ENCODE measurements at places on chromosomes 12 and 14. TPM values are rescaled to one million over a fixed set of nuclear protein-coding genes. Genes with fewer than 3 reads are reported as not detected.

DNA sequence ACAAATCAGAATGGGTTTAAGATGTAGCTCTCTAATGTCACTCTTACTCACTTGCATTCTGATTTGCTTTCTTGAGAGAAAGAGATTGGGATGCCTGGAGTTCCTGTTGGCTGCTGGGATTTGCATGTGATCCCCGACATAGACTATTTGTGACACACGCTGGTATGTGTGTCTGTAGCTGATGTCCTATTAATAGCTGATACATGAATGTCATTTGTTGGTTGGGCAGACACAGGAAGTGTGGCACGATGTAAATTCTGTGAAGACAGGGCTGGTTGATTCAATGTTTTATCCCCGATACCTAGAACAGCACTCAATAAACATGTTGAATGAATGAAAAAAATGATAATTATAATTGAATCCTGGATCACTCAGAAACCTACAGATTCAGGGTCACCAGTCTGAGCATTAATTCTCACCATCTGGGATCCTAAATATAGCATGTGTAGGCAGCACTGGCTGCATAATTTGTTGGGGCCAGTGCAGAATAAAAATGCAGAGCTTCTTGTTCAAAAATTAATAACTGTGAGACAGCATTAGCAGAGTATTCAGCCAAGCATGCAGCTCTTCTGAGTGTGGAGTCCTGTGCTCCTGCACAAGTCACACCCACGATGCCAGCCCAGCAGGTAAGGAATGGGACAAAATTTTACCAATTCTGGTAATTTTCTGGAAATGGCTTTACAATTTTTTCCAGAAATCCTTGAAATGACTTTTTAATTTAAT lies 35.5 kb upstream of the SOCS2 start:
- H3K36me3 ChIP-seq, result no peaks in the 10 kb centered on the region
- H3K27ac ChIP-seq, result no peak overlapping the region
- peaks cover 3% of the 10 kb centered on the region for H3K4me1 ChIP-seq

GRCh38 chr14:102252834-102253801 lies 51.8 kb downstream of the MOK start:
- H3K27ac ChIP-seq, result no peak overlapping the region
- DNase-seq, result no peak
- no peak overlapping the region for H3K4me3 ChIP-seq
- H3K27me3 ChIP-seq, result peaks cover 2% of the 10 kb centered on the region

DNA sequence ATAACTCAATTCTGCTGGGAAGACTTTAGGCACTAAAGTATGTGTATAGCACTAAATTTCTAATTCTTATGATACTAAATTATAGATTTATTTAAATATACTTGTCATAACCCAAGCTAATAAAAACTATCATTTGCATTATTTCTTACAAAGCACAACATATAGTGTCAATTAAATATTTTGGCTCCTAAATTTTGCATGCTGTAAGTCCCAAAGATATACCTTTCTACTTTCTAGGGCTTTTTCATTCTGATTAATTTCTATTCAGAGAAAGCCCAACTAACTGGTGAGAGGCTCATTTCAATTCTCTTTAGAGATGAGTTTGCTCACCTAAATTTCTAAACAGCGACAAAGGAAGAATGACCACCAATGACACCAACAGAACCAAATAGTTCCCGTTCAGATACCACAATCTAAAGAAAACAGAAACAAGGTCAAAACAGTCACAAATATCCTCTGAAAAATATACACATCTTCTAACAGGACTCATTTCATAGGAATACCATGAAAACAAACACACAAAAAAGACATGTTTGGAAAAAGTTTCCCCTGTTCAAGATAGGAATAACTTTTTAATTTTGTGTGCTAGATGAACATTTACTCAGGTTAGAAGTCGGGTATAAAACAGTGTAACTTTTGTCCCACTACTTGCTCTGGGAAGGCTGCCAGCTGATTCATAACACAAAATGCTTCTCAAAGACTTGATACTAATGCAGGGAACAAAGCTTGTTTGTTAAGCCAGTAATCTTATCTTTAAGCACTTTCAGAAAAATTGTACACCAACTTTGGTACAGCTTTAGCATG lies 7.6 kb downstream of the SLC38A2 start:
- peaks cover 87% of the 10 kb centered on the region for H3K4me1 ChIP-seq
- H3K36me3 ChIP-seq, result peaks cover 91% of the 10 kb centered on the region
- peak overlapping the region; percentile 80 for H3K27ac ChIP-seq
- no peaks in the 10 kb centered on the region for H3K27me3 ChIP-seq
- no peak overlapping the region for H3K4me3 ChIP-seq

- H3K27me3 ChIP-seq, result peaks cover 10% of the 10 kb centered on the region
- H3K36me3 ChIP-seq, result no peaks in the 10 kb centered on the region
- H3K4me1 ChIP-seq, result no peaks in the 10 kb centered on the region
These were observed 14.6 kb downstream of the PAX9 start for GRCh38 chr14:36676236-36676635.

- no peaks in the 10 kb centered on the region for H3K27me3 ChIP-seq
- DNase-seq, result peak; percentile 13
- peaks cover 6% of the 10 kb centered on the region for H3K36me3 ChIP-seq
- H3K27ac ChIP-seq, result no peak overlapping the region
- H3K4me1 ChIP-seq, result peaks cover 45% of the 10 kb centered on the region
- H3K4me3 ChIP-seq, result no peak overlapping the region
These were observed 29.9 kb downstream of the RCOR1 start for GRCh38 chr14:102622262-102622885.

DNA sequence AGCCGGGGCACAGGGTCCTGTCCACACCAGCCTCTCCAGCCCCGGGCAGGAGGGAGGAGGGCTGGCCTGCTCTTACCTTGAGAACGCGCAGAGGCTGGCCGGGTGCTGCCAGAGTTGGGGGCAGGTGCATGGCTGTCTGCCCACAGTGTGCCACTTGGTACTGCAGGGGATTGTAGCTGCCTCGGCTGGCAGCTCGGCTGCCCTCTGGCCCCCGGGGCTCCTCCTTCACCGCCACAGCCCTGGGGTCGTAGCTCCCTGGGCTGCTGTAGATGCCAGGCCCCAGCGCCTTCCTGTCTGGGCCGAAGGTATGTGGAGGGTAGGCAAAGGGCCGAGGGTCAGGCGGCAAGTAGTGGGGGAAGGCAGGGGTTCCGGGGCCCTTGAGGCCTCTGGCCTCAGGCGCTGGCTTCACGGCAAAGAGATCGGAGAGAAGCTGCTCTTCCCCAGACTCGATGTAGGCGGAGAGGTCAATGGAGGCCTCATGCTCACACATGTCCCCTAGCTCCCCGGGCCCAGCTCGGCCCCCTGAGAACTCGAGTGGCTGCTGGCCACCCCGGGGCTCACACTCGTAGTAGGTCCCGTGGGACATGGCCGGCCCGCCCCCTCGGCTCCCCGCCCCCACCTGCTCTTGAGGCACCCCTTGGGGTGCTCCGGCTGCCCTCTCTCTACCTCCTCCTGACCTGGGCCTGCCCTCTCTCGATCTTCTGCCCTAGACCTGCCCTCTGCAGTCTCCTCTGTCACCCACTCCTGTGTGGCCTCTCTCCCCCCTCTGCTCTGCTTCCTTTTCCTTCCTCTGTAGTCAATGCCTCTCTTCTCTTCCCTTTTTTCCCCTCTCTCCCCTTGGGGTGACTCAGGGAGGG lies at the start of gene CEBPE:
Gene CEBPE, minus strand, starts transcription at position 750 of the 857 bp plus-strand sequence. Its CDS starts 164 bp downstream, at position 586.
- H3K27me3 ChIP-seq, result no peaks in the 10 kb centered on the region
- no peaks in the 10 kb centered on the region for H3K36me3 ChIP-seq
- H3K4me3 ChIP-seq, result peak within 1 kb of the TSS; percentile 24
- H3K27ac ChIP-seq, result peak within 1 kb of the TSS; percentile 84
- no peak for DNase-seq

DNA sequence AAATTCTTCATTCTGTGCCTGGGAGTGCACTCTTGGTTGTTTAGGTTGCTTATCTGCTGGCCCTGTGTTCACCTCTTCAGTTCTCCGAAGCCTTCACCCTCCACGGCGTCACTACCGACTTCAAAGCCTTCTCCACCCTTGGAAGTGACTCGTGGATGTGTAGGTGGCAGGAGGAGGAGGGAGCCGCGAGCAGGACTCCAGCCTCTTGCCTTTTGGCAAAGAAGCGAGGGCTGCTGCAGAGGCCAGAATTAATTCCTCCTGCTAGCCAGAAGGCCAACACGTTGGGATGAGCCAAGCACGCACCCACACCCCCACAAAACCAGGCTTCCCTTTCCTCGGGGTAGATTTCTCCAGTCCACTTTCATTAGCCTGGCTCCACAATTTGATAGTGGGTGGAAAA lies 86.5 kb downstream of the TBX5 start:
- no peak for DNase-seq
- no peaks in the 10 kb centered on the region for H3K36me3 ChIP-seq
- H3K4me1 ChIP-seq, result no peaks in the 10 kb centered on the region
- no peak overlapping the region for H3K27ac ChIP-seq

- H3K36me3 ChIP-seq, result no peaks in the 10 kb centered on the region
- no peak overlapping the region for H3K4me3 ChIP-seq
- H3K27me3 ChIP-seq, result peaks cover 53% of the 10 kb centered on the region
- no peak overlapping the region for H3K27ac ChIP-seq
These were observed 960 bp downstream of the GPR162 start for GRCh38 chr12:6822426-6823135.

- H3K4me1 ChIP-seq, result no peaks in the 10 kb centered on the region
- H3K27me3 ChIP-seq, result peaks cover 12% of the 10 kb centered on the region
- H3K4me3 ChIP-seq, result no peak overlapping the region
- no peak overlapping the region for H3K27ac ChIP-seq
These were observed 138.3 kb downstream of the EGLN3 start for GRCh38 chr14:33812601-33813000.

- no peaks in the 10 kb centered on the region for H3K36me3 ChIP-seq
- no peak overlapping the region for H3K4me3 ChIP-seq
- no peaks in the 10 kb centered on the region for H3K27me3 ChIP-seq
- H3K27ac ChIP-seq, result no peak overlapping the region
- no peaks in the 10 kb centered on the region for H3K4me1 ChIP-seq
- no peak for DNase-seq
These were observed 928.7 kb downstream of the LRFN5 start for GRCh38 chr14:42535397-42535796.

DNA sequence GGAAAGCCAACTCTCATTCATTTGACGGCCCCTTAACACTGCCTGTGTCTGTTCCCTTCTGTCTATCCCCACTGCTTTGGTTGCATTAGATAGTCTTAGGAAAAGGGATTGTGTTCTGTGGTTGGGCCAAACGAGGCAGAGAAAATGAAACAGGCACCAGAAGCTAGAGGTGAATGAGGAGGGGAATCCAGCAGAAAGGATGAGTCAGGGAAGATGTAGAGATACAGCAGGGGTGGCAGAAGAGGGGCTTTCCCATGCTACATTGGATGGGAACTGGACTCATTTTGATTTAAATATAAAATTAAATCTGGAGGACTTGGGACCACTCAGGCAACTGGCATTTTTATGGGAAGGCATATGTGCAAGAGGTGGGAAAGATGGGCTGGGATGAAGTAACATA lies 43.3 kb downstream of the OTOGL start:
- H3K36me3 ChIP-seq, result no peaks in the 10 kb centered on the region
- no peaks in the 10 kb centered on the region for H3K4me1 ChIP-seq
- no peak overlapping the region for H3K27ac ChIP-seq
- H3K4me3 ChIP-seq, result no peak overlapping the region

DNA sequence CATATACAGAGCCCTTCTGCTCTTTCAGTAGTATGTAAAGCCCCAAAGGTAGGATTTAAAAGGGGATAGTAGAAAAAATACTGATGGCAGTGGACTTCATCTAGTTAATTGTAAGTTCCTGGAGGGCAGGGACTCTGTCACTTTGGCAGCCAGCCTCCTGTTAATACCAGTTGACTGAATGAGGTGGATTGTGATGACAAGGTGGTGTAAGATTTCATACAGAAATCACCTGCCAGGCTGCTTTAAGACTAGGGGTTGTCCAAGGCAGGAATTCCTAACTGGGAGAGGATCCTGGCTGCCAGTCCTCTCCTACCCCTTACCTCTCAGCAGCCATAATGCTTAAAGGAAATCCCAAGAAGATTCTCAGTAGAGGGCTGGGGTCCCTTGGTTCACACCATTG lies 7.3 kb downstream of the DYRK2 start:
- H3K4me1 ChIP-seq, result peaks cover 81% of the 10 kb centered on the region
- H3K27ac ChIP-seq, result no peak overlapping the region
- no peak overlapping the region for H3K4me3 ChIP-seq
- H3K27me3 ChIP-seq, result no peaks in the 10 kb centered on the region
- DNase-seq, result no peak
- peaks cover 70% of the 10 kb centered on the region for H3K36me3 ChIP-seq

- H3K27ac ChIP-seq, result no peak overlapping the region
- H3K4me1 ChIP-seq, result no peaks in the 10 kb centered on the region
- no peak for DNase-seq
- H3K36me3 ChIP-seq, result no peaks in the 10 kb centered on the region
- H3K4me3 ChIP-seq, result no peak overlapping the region
These were observed 63.6 kb downstream of the DAAM1 start for GRCh38 chr14:59251811-59252771.

- H3K27me3 ChIP-seq, result peaks cover 6% of the 10 kb centered on the region
- no peak overlapping the region for H3K27ac ChIP-seq
- no peak for DNase-seq
- H3K4me3 ChIP-seq, result no peak overlapping the region
These were observed 23.7 kb downstream of the FOXA1 start for GRCh38 chr14:37571391-37571790.

GRCh38 chr12:125824276-125824675 lies 759.0 kb downstream of the AACS start:
- no peaks in the 10 kb centered on the region for H3K27me3 ChIP-seq
- no peaks in the 10 kb centered on the region for H3K36me3 ChIP-seq
- DNase-seq, result no peak
- no peaks in the 10 kb centered on the region for H3K4me1 ChIP-seq
- no peak overlapping the region for H3K4me3 ChIP-seq

GRCh38 chr12:92065018-92065499 lies 80.6 kb downstream of the BTG1 start:
- peaks cover 14% of the 10 kb centered on the region for H3K36me3 ChIP-seq
- H3K27ac ChIP-seq, result peak overlapping the region; percentile 84
- DNase-seq, result peak; percentile 69

DNA sequence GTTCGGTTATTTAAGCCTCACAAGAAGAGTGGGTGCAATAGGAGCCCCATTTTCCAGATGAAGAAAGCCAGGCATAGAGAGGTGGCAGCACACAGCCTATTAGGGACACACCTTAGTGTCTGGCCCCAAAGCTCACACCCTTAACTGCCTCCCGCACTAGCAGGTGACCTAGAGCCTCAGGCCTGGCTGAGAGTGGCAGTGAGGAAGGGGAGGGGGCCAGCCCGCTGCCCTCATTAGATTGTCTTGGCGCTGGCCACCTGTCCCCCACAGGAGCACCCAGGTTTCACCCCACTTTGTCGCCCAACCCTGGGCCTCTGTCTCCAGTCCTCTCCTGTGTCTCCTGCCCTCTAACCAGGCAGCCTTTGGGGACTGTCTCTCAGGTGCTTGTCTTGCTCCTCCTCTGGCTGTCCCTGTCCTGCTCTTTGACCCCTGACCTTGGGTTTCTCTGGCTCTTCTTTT lies 18.5 kb upstream of the PGF start:
- DNase-seq, result no peak
- no peaks in the 10 kb centered on the region for H3K36me3 ChIP-seq
- H3K4me1 ChIP-seq, result peaks cover 5% of the 10 kb centered on the region
- peak overlapping the region; percentile 6 for H3K27ac ChIP-seq

- DNase-seq, result no peak
- H3K36me3 ChIP-seq, result no peaks in the 10 kb centered on the region
- no peaks in the 10 kb centered on the region for H3K27me3 ChIP-seq
- peaks cover 3% of the 10 kb centered on the region for H3K4me1 ChIP-seq
These were observed 177.1 kb upstream of the PARP11 start for GRCh38 chr12:4050340-4050739.

HCAR2 gene
- total RNA-seq, result not detected

ERBB3 gene
- 0.98 TPM for total RNA-seq

NANOG gene
- total RNA-seq, result not detected

NRXN3 gene
- not detected for total RNA-seq

AJUBA gene
- 2.6 TPM for total RNA-seq

CLEC4A gene
- total RNA-seq, result 0.98 TPM
